ENCODE measurements at places on chromosomes 2 and 18. TPM values are rescaled to one million over a fixed set of nuclear protein-coding genes. Genes with fewer than 3 reads are reported as not detected.

Gene TEKT4
- not detected for total RNA-seq

Gene CRYGD
- total RNA-seq, result not detected

Gene LONRF2
- under 0.01 TPM for total RNA-seq

Gene MLPH
- total RNA-seq, result 5.4 TPM
